Stimulated activated CD4-positive, alpha-beta T cell treated with anti-CD3 and anti-CD28 coated beads, TNF-alpha, amount 100 ng/mL, for 1 hour (primary cell): ENCODE measurements at places on chromosomes 11 and 22.

- no peak for DNase-seq
Measured at GRCh38 chr11:132840660-132841059, 691.6 kb downstream of the OPCML start.

GRCh38 chr11:107457205-107457557 is 444 bp downstream of the CWF19L2 start:
- DNase-seq, result no peak

- DNase-seq, result no peak
Measured at GRCh38 chr11:27173545-27173944, 132.9 kb downstream of the BBOX1 start.

- DNase-seq, result no peak
Measured at GRCh38 chr11:69958308-69958707, 119.8 kb upstream of the ANO1 start.

DNA sequence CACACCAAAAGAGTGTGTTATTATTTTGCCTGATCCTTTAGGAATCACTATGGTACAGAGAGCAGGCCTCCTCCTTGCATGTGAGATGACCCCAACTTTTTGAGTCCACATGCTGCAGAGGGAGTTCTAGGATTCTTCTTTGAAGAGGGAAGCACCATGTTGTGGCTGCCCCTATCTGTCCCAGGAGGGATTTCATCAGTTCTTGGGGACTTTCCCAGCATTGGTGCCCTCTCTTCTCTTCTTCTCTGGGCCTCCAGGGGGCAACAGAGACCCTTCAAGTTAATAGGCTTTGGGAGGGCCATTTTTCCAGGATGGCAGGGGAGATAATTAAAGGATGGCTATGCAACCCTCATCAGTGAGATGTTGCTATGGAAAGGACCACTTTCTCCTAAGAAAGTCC is 3.6 kb downstream of the MMP1 start:
- no peak for DNase-seq

DNA sequence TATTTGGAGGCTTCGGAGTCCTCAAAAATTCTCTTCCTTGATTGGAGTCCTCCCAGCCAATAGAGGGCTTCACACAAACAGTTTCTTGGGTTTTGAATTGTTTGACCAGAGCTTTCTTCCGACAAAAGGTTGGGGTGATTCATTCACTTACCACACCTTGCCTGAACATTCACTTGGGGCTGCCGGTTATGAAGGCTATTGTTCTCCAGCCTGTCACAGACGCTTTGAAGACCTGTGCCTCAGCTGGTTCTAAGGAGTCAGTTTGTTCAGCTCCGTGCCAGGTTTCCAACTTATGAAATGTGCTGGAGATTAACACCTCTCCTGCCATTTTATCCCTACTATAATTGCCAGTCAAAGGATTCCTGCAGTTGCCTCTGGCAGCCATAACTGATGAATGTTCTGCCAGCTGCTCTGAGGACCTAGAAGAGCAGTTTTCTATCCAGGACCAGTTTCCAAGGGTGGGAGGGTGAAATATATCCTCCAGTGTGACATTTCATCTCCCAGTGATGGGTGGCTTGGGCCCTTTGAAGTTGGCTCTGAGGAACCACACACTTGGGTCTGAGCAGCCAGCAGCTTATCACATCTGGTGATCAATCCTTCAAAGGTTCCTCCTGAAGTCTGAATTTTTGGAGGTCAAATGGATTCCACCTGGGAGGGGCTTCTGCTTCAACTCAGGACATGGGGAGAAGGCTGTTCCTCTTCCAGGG is 31.4 kb downstream of the LIMK2 start:
- DNase-seq, result no peak

- DNase-seq, result no peak
Measured at GRCh38 chr11:112161012-112161411, 2.9 kb downstream of the IL18 start.

DNA sequence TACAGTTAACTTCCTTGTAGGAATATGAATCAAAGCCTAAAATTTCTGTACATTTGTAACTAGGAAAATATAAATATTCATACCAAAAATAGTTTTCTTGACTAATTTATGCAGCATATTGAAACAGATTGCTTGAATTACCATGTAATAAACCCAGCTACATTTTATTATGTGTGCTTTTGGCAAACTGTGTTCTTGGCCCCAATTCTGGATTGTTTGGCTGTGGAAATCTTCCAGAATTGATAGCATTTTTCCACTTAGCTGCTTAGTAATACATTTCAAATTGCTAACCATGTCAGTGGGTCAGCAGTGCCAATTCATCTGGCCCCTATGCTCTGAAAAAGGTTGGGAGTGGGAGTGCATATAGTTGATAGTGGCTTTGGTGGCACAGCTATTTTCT is 32.3 kb downstream of the PDHX start:
- DNase-seq, result no peak

DNA sequence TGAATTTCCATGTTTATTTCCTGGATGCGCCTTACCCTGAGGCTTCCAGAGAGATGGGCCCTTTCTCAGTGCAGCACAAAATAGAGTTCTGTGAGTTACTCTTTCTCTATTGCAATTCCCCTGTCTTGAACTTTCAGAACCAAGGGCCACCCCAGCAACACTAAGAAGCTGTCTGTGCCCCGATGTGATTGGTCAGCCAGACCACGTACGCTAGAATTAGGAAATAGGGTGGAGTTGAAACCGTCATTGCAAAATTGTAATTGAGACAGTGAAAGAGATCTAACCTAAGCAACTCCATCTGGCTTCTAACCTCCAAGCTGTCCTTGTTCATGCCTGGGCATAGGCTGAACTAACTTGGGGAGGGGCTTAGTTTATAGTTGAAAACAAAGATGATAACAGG is 981.3 kb downstream of the OPCML start:
- DNase-seq, result no peak

GRCh38 chr11:28922386-28922981 is 814.3 kb downstream of the METTL15 start:
- no peak for DNase-seq

DNA sequence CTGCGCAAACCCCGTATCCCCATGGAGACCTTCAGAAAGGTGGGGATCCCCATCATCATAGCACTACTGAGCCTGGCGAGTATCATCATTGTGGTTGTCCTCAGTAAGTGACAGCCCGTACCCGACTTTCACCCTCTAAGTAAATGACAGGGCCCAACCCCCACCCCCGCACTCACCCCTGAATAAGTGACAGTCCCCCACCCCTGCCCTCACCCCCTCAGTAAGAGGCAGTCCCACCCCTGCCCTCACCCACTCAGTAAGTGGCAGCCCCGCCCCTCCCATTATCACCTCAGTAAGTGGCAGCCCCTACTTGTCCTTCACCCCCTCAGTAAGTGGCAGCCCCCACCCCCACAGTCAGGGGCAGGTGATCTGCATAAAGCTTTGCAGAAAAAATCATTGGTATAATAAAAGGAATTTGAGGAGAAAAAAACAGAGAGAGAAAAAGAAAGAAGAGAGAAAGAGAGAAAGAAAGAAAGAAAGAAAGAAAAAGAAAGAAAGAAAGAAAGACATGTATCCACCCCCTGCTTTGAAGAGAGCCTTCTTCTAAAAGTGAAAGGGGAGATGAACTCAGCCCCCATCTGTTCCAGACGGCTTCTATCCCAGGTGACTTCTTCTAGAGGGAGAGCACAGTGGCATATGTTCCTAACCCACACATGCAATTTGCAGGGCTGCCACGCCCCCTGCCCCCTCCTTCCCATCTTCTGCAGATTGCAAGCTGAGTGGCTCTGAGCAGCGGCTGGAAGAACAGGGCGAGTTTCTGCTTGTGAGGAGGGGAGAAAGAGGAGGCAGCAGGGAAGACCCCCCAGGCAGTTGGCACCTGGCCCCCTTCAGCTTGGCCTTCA is 12.5 kb upstream of the SMIM35 start:
- no peak for DNase-seq

- no peak for DNase-seq
Measured at GRCh38 chr11:2998073-2998850, 6.1 kb upstream of the NAP1L4 start.
